ENCODE measurements at places on chromosomes 2 and 18.

DNA sequence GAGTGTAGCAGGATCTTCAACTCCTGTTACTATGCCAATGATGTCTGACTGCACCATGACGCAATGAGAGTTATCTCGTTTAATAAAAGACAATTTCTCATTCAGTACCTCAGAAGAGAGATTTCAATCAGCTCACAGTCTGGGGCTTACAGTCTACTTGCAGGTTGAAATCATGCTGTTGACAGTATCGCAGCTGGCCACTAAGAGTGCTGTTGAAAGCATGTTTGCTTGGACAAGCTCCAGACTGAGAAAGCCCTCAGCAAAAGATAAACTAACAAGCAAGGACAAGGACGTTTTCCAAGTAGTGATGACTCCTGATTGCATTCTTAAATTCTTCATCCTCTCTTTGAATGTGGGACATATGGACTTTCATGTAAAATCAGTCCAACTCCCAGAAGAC lies 145.2 kb upstream of the SYT4 start:
- no peak for DNase-seq

GRCh38 chr2:130826821-130827501 lies 9.8 kb upstream of the ARHGEF4 start:
- DNase-seq, result no peak

DNA sequence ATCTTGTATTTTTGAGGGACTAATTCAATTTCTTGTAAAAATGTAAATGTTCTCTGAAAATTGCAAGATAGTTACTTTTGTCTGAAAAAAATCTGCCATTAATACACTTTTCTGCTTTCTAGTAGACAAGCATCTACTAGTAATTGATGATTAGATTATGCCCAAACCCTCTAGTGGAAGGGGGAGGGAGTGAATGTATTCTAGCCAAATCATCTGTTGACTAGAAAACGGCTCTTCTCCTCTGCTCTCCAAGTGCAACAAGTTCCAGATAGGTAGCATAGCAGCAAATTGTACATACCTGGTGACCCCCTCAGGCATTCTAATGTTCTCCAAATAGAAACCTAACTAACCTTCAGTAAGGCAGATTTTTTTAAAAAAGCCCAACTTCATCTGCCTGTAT lies 58.6 kb downstream of the RELCH start:
- DNase-seq, result no peak

GRCh38 chr18:27235218-27235870 lies 50.2 kb upstream of the CHST9 start:
- no peak for DNase-seq

- no peak for DNase-seq
These were observed 142.1 kb downstream of the MYT1L start for GRCh38 chr2:2188941-2189340.

- no peak for DNase-seq
These were observed 72.1 kb downstream of the CAMKMT start for GRCh38 chr2:44433895-44434294.

- no peak for DNase-seq
These were observed 8.3 kb downstream of the ZDBF2 start for GRCh38 chr2:206282746-206283145.

GRCh38 chr2:75233965-75234364 lies 34.6 kb upstream of the TACR1 start:
- DNase-seq, result no peak

DNA sequence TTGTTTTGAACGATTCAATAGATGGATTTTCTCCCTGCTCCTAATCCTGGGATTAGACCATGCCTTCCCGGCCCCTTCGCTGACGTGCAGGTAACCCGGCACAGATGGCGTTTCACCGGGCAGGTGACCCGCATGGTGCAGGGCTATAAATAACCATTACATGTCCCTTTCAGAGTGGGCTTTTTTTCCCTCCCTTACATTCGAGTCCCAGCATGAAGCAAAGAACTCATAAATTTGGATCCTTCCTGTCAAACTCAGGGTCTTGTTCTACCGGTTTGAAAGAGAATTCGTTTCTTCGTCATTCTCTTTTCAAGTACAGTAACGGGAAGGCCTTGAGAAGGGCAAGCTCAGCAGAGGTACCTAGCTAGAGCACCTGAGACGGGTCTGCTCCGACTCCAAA lies 46.1 kb downstream of the EDAR start:
- no peak for DNase-seq

DNA sequence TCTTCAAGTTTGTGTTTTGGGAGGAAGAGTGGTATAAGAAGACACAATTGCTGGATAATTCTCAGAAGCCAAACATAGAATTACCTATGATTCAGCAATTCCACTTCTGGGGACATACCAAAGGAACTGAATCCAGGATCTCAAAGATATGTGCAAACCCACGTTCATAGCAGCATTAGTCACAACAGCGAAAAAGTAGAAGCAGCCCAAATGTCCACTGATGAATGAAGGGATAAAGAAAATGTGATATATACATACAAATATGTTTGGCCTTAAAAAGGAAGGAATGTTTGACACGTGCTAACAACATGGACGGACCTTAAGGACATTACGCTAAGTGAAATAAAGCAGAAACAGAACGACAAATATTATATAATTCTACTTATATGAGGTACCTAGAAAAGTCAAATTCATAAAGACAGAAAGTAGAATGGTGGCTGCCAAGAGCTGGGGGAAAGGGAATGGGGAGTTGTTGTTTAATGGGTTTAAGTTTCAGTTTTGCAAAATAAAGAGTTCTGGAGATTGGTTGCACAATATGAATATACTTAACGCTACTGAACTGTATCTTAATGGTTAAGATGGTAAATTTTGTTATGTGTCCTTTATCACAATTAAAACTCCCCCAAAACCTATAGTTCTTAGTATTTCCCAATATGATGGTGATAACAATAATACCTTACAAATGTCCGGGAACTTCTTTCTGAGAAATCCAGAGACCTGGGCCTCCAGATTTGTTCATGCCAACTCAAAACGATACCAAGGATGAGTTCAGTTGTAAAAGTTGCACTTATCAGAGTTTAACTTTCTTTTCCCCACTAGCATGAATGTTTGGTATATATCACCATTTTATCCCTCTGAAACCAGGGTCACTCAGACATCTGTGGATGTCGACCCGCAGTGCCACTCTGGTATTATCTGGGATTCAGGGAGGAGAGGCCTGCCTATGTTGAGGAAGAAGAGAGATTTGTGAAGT lies 33.7 kb upstream of the WIPF1 start:
- no peak for DNase-seq

- DNase-seq, result no peak
These were observed 17.9 kb upstream of the CAVIN2 start for GRCh38 chr2:191864628-191865374.

DNA sequence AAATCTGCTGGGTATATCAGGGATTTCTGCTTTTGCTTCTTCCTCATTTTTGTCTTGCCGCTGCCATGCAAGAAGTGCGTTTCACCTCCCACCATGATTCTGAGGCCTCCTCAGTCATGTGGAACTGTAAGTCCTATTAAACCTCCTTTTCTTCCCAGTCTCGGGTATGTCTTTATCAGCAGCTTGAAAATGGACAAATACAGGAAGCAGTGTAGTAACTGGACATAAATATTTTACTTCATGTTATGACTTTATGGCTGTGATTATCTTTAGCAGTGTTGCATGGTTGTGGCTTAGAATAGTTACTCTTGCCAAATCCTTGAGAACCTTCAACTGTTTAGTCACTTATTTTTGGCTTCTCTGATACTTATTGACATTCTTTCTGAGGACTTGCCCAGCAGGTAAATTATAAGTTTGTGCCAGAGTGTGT lies 66.2 kb upstream of the DLX2 start:
- no peak for DNase-seq

DNA sequence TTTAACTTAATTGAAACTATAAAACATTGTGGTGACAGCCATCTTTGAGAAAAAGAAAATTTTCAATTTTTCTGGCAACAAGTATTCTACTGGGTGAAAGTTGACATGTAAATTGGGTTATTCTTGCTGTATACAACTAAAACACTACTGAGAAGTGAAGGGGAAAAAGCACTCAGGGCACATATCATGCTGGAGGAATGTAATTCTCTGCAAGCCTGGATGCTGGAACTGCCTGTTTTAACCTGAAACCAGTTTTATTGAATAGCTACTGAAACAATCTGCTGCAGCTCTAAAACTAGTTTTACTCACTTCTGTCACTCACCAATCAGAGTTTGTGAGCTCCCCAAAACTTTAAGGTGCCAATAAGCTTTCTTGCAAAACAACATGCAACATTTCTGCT lies 1136.0 kb downstream of the LRP1B start:
- no peak for DNase-seq

DNA sequence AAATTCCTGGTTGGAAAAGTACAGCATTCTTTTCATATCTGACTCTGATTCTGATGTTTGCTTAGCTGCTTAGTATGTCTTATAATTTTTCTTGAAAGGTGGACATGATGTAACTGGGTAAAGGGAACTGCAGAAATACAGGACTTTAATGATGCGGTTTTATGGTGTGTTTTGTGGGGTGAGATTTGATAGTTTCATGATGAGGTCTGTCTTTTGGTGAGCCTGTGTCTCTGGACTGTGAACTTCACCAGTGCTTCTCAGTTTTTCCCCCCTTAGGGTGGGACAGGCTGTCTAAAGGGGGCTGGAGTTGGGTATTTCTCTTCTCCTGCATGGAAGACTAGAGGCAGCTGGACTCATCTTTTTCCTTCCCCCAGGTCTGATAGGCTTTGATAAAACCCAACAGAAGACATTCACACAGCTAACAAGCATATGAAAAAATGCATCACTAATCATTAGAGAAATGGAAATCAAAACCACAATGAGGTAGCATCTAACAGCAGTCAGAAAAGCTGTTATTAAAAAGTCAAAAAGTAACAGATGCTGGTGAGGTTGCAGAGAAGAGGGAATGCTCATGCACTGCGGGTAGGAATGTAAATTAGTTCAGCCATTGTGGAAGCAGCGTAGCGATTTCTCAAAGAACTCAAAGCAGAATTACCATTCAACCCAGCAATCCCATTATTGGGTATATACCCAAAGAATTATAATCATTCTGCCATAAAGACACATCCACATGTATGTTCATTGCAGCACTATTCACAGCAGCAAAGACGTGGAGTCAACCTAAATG lies 77.6 kb downstream of the EPC2 start:
- no peak for DNase-seq

DNA sequence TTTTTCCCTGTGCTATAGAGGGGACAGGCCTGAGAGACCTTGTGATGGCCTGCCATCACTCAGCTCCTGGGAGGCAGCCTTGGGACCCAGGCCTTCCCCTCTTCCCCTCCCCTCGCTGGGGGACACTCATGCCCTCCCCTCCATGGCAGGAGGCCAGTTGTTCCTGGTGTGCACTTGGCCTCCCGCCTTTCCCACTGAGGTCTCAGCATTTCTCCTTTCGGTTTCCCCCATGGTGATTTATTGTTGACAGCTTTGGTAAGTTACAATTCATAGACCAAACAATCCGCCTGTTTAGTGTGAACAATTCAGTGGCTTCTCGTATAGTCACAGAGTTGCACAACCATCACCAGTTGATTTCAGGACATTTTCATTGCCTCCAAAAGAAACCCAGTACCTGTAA lies 10.2 kb upstream of the CNDP1 start:
- DNase-seq, result no peak

DNA sequence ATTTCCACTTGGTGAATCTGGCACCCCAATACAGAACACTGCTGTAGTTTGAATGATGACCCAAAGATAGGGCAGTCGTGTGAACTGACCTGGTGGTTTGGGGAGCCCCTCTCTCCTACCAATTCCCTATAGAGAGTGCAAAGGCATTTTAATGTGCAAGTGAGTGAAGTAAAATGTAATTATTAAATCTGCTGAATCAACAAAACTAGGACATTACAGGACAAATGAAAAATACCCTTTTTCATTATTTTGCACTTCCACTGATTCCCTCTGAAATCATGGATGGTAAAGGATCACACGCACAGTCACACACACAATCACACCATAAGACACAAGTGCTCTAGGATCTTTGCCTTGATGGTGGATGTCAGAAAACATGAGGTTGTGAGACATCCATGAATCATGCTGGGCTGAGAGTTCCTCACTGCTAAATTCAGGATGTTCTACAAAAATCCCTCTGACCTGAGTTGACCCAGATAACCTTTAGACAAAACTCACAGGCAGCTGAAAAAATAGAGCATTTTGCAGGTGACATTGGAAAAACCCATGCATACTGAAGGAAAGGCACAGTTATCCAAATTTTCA lies 197.4 kb downstream of the FBXO15 start:
- no peak for DNase-seq

DNA sequence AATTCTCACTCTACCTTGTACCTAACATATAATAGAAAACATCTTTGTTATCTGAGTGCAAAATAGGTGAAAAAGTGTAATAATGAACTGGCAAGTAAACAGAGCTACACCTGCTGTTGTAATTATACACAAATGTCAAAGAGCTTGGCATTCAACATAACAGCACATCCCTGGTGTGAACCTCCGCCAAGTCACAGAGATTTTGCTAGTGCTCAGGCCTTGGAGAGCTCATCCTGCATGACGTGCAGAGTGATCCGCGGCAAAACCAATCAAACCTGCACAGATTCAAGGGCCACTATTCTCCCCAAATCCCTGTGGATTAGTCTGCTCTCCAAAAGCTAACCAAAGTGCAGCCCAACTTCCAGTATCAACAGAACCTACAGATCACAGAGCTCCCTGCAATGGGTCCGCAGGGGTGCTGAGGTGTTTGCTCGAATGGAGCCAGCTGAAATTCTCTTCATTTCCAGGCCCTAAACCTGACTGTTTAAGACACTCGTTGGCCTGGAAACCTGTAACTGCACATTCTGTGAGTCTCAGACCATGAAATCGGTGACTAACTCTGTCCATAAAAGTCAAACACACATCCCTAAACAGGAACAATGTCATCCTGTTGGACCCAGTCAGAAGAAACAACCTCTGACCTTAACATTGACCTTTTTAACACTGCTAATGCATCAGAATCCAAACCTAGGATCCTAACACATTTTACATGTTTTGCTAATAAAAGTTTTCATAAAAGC lies 111.8 kb downstream of the EPB41L3 start:
- DNase-seq, result no peak
